ENCODE measurements at places on chromosomes 6 and 20.
A peak's percentile ranks its signal among the peaks of the same experiment; 100 is the strongest.

DNA sequence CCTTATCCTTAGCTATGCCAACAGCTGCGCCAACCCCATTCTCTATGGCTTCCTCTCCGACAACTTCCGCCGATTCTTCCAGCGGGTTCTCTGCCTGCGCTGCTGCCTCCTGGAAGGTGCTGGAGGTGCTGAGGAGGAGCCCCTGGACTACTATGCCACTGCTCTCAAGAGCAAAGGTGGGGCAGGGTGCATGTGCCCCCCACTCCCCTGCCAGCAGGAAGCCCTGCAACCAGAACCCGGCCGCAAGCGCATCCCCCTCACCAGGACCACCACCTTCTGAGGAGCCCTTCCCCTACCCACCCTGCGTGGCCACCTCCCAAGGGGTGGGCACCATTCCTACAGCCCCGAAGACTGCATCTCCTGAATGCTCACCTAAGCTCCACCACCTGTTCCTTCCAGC, 1.3 kb downstream of the SSTR4 start:
- DNase-seq, result no peak

DNA sequence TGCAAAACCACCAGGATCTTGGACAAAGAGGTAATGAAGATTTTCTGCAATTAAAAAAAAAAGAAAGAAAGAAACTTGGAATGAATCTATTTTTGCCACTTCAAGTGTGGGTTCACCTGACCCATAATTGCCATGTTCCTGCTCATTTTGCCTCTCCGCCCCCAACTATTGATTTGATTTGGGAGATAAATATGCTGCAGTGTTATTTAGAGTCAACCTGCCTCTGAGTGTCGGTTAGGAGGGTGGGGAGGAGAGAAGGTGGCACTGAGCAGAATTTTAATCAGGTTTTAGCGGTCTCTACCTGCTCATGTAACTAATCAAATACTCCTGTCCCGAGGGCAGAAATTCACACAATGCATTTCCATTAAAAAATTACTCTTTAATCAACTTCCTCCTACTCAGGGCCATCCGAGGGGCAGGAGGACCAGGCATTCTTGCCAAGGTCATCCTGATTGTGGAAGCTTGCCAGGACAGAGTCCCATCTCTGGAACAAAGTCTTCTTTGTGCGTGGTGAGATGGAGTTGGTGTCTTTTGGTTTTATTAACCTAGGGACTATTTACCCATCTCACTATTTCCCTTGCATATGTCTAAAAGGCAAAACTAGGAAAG, 300.1 kb downstream of the CDH26 start:
- no peak for DNase-seq

GRCh38 chr6:140867336-140867735, 1265.4 kb upstream of the GJE1 start:
- no peak for DNase-seq

- DNase-seq, result no peak
These were observed 28.8 kb upstream of the APMAP start for GRCh38 chr20:25021336-25021735.

- DNase-seq, result no peak
These were observed 26.2 kb upstream of the HDAC2 start for GRCh38 chr6:113997116-113997515.

- DNase-seq, result no peak
These were observed 4.3 kb downstream of the SDCBP2 start for GRCh38 chr20:1324598-1325172.

DNA sequence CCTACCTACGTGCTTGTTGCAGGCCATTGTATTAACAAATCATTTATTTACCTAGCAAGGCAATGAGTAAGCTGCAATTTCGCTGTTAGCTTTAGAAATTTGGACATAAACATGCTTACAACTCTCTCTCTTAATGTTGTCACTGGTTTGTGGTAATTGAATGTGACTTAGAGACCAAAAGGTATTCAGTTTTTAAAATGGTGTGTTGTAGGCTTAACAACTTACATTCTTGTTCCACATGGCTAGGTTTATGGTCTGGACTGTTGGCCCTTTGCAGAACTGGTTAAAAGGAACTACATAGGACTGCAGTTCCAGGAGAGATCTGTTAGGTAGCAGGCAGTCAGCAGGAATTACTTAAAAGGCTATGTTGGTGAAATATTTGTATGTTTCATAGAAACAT, 10.3 kb upstream of the CTAGE9 start:
- no peak for DNase-seq

DNA sequence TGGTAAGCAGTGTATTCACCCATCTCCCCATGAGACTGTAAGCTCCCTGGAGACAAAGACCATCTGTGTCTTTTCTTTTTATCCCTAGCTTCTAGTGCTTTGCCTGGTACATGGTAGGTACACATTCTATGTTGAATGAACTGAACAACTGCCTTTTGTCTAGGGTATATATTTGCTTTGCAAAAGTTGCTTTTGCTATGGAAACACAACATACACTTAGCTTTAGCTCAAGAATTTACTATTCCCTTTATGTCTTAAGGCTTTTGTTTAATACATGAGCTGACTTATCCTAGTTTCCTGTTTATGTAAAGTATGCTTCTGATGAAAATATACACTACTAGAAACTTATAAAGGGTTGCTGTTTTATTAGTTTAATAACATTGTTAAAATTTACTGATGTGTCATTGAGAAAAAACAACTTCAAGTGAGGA, 198.2 kb downstream of the PRL start:
- DNase-seq, result no peak

DNA sequence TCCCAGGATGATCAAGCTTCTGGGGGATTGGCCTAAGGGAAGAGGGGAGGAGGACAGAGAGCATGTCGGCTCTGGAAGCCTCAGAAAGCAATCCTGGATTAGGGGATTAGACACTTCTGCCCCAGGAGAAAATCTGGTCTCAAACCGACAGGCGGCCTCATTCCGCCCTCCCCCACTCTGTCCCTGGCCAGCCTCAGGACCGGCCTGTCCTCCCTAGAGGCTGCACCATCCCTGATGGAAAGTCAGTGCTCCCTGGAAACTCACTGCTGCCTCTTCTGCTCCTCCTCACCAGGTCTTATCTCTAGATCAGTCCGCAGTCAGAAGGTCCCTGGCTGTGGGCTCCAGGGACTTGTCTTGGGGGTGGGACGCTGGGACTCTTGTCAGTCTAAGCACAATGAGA, 905 bp upstream of the SLC12A5 start:
- DNase-seq, result no peak

DNA sequence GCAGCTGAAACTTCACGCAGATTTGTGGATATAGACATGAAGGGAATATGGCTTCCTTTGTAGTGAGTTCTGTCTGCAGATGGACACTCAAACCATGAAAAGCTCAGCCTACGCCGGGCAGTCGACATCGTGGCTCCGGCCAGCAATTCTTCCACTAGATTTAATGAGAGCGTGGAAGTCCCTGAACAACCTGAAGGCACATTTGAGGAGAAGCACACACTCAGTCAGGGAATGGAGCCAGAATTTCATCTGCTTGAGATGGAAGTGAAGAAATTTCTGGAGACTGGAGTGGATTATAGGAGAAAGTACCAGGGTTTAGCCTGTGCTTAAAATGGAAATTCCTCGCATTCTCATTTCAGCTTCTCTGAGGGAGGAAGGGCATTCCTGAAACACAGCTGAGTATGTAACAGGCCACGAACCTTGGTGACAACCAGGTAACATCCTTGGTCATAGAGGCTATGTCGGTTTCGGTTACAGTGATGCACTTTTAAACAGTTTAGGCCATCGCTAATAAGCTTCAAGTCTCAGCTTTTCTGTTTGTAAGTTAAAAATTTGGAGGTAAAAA, 80.5 kb upstream of the AGPAT4 start:
- peak; percentile 1 for DNase-seq

- DNase-seq, result no peak
These were observed 41.2 kb downstream of the COL11A2 start for GRCh38 chr6:33151050-33151449.

GRCh38 chr6:28839443-28840120, 84.2 kb downstream of the TRIM27 start:
- DNase-seq, result no peak

DNA sequence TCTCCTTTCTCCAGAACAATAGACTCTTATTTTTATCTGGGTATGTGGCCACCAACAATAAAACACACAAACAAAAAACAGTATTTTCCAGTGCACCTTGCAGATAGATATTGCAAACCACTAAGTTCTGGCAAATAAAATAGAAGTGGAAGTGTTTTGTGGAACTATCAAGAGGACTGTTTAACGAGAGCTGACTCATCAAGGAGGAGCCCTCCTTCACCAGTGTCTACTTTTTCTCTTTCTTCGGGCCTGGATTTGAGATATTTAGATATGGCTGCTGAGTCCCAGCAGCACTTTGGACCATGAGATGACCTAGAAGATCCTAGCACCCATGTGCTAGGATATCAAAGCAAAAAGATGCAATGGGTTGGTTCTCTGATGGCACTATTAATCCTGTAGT, 154.7 kb downstream of the AIG1 start:
- no peak for DNase-seq

DNA sequence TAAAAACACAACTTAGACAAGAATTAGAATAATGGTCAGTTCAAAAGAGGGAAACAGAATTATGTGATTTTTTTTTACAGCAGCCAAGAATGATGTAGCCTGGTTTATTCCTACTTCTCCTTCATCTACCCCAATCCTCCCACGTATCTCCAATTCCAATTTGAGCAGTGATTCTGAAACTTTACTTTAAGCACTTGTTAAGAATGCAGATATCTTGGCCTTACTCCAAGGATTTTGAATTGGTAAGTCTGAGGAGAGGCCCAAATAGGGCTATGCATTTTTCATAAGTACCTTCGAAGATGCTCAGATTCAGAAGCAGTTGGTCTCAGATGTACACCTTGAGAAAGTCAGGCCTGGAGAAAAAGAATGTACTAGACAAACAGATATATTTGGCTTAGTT, 233.4 kb upstream of the FLRT3 start:
- DNase-seq, result no peak

- DNase-seq, result no peak
These were observed 354.1 kb upstream of the CDH4 start for GRCh38 chr20:60897976-60898375.

GRCh38 chr6:91678679-91679446, 1092.0 kb upstream of the MAP3K7 start:
- DNase-seq, result no peak

- no peak for DNase-seq
These were observed 197.9 kb downstream of the TFAP2C start for GRCh38 chr20:56826705-56827665.

GRCh38 chr6:1285956-1286355, 25.9 kb upstream of the FOXQ1 start:
- DNase-seq, result no peak

GRCh38 chr6:8236956-8237355, 134.6 kb upstream of the EEF1E1 start:
- DNase-seq, result no peak

DNA sequence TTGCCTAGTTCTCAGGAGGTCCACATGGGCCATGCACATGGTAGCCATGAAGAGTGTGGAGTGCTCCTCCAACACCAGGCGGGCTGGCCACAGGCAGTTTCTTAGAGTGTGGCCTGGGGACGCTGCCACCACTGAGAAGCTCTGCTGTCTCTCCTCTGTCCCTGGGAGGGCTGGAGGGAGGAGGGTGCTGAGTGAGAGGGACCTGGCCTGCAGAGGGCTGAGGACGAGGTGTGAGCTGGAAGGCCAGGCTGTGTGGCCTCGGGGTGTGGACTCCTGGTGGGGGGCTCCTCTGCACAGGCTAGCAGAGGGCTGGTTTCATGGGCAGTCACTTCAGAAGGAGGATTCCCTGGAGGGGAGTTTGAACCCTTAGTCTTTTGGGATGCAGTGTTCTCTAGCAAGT, 39.7 kb downstream of the SYNJ2 start:
- no peak for DNase-seq

GRCh38 chr6:39056191-39056590, 7.6 kb downstream of the GLP1R start:
- DNase-seq, result no peak

GRCh38 chr6:145569140-145569539, 166.2 kb downstream of the EPM2A start:
- DNase-seq, result no peak

DNA sequence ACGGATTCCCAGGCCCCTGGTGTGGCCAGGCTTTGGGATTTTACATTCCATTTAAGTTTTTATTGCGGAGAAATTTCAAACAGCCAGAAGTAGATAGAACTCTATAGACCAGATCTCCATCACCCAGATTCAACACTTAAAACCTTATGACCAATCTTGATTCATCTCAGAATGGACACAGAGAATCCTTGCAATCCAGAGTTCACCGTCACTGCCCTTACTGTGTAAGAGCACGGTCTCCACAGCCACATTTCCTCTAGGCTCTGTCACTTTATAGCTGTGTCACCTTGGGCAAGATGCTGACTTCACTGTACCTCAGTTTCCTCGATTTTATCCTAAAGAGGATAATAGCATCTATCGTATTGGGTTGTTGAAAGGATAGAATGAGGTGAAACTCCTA, 979 bp downstream of the ZNF133 start:
- DNase-seq, result no peak

- DNase-seq, result no peak
These were observed 326.7 kb upstream of the FLRT3 start for GRCh38 chr20:14664101-14664500.

GRCh38 chr20:692044-692443, 16.4 kb upstream of the SCRT2 start:
- DNase-seq, result no peak

DNA sequence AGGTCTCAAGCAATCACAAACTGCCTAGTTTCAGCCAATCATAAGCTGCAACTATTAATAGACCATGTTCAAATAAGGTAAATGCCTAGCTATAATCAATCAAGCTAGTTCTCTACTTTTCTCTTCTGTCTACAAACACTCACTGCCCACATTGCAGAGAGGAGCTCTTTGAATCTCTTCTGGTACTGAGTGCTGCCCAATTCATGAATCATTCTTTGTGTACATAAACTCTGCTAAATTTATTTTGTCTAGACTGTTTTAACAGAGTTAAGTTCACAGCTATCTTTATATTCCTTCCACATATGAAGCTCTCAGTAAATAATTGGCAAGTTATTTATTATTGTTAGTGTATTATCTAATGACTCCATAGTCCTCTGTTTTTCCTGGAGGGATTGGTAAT, 411.0 kb downstream of the EPHA7 start:
- DNase-seq, result no peak

- peak; percentile 84 for DNase-seq
These were observed 1.1 kb downstream of the SPAG4 start for GRCh38 chr20:35616465-35617396.

- no peak for DNase-seq
These were observed 199.3 kb downstream of the LRFN2 start for GRCh38 chr6:40387871-40388264.

- no peak for DNase-seq
These were observed 216.7 kb downstream of the ATXN1 start for GRCh38 chr6:16544521-16544920.

GRCh38 chr20:12928358-12928754, 80.4 kb upstream of the SPTLC3 start:
- no peak for DNase-seq

DNA sequence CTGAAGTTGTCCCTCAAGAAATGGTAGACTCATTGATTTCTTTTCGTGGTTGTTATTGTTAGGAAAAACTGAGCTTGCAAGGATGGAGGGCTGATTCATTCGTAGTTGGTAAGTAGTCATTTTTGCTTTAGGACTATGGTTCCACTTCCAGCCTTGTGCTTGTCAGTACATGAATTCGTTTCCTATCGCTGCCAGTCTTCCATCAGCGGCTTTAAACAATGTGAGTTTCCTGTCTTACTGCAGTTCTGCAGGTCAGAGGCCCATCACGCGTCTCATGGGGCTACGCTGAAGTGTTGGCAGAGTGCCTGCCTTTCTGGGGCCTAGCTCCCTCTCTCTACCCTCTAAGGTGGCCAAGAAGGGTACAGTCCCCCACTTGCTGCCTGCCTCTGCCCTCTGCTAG, 11.4 kb upstream of the MDFI start:
- no peak for DNase-seq

- no peak for DNase-seq
These were observed 23.7 kb downstream of the SDHAF4 start for GRCh38 chr6:70590400-70590799.
